ENCODE measurements at places on chromosomes 16 and 17.
A peak's percentile ranks its signal among the peaks of the same experiment; 100 is the strongest.

DNA sequence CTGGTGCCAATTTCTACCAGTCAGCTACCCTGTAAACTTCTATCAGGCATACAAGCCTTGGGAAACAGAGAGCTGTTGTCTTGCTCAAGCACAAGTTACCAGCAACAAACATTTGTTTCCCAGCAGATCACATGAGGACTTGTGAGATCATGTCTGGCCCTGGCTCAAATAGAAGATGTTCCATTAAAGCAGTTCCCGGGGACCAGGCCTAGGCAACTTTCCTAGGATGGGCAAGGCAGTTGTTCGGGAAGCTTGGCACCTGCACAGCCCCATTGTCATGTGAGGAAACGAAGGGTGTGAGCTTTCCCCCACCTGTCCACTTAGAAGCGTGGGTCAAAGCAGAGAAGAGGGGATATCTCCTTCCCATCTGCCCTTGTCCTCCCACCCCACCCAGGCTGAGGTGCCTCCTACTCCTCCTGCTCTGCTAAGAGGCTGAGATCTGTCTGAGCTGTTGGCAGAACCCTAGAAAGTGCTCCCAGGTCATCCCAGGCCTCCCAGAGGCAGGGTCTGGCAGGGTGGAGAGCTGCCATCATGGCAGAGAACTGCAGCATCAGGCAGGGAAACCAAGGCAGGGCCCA is 11.2 kb upstream of the SLC47A2 start:
- DNase-seq = no peak

GRCh38 chr16:50238868-50239301 is 27.5 kb upstream of the ADCY7 start:
- no peak for DNase-seq

GRCh38 chr16:75143941-75144340 is 4.4 kb upstream of the ZFP1 start:
- no peak for DNase-seq

DNA sequence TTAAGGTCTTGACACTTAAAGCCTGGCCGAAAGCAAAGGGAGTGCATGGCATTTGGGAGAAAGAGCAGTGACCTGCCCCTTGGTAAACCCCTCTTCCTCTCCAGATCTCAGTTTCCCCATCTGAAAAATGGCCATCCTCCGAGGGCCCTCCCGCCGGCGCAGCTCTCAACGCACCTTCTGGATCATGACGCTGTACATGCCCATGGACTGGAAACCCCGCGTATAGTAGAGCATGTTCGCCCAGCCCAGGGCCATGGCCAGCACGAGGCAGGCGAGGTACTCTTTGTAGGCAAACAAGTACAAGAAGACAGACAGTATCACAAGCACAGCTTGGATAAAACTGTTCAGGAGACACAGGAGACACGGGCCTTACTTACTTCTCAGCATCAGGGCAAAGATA is 33.6 kb downstream of the TRPV3 start:
- no peak for DNase-seq

DNA sequence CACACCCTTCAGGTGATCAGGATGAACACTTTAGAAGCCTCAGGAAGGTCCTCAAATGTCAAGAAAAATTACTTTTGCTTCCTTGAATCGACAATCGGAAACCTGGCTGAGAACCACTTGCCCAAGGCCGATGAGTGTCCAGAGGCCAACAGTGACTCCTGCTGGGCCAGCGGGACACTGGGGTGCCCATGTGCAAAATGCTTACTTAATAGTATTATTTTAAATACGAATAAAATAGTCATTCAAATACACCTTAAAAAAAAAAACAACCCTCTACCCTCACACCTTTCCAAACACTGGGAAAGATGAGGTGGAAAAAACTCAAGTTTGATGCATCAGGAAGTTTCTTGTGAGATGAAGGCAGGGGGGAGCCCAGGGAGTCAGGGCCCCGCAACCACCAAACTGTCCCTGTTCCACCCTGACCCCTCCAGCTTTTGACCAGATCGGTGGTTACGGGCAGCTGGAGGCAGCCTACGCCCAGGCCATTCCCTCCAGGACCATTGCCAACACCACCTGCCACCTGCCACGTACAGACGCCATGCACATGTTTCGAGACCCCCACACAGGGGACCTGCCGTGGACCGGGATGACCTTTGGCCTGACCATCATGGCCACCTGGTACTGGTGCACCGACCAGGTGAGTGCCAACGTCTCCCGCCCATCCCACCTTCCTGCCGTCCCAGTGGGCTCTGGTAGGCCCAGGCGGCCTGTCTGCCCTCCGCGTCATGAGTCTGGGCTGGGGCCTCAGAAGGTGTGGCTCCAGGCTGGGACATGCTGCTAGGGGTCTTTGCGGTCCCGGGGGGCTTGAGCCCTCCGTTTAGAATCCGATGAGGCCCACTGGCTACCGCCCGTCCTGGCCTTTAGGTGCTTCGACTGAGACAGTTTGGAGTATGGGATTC is 18.9 kb downstream of the SLC5A10 start:
- no peak for DNase-seq

DNA sequence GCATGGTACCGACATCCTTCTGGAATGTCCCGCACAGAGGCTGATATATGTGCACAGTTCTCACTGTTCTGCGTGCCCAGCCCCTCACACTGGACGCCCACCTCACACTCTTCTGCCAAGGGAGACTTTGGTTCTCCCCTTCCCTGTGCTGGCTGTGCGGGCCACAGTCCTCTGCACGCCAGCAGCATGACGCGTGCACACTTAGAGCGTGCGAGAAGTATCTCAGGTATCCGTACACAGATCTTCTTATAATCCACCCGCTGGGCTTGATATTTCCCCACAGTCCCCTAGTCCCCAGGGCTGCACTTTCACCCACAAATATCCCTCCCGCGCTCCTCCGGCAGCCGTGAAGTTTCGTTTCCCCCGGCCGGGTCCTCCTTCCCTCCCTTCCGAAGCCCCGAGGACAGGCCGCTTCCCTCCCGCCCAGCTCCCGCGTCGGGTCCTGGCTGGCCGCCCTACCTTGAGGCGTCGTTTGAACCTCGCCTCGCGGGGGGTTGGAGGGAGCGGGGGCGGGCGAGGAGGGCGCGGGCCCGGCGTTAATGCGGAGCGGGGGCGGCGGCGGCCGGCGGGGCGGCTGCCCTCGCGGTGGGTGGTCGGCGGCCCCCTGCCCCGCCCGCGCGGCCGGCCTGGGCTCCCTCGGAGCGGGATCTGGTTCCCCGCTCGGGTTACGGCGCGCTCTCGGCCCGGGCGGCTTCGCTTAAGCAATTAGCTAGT is 5.0 kb upstream of the FOXF1 start:
- no peak for DNase-seq

GRCh38 chr16:81457326-81458133 is 12.9 kb downstream of the CMIP start:
- DNase-seq = no peak

- no peak for DNase-seq
Measured at GRCh38 chr16:27248036-27248435, 20.5 kb downstream of the NSMCE1 start.

DNA sequence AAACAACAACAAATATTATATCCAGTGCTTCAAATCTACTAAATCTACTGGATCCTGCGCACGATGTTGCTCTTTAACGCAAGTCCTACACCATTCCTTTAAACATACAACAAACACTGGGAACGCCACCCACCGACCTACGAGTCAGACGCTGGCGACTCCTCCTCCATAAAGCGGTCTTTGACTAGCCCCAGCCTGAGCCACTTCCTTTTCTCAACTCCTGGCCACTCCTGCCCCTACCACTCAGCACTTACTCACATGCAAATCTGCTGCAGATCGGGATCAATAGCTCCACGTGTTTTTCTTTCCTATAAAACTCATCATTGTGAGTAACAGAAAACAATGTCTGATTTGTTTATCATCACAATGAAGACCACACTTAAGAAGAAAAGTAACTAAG is 32.8 kb upstream of the MNT start:
- DNase-seq = no peak

- no peak for DNase-seq
Measured at GRCh38 chr16:59385959-59386358, 651.8 kb upstream of the GOT2 start.

- DNase-seq = peak; percentile 31
Measured at GRCh38 chr17:65294181-65294719, 157.1 kb downstream of the RGS9 start.

DNA sequence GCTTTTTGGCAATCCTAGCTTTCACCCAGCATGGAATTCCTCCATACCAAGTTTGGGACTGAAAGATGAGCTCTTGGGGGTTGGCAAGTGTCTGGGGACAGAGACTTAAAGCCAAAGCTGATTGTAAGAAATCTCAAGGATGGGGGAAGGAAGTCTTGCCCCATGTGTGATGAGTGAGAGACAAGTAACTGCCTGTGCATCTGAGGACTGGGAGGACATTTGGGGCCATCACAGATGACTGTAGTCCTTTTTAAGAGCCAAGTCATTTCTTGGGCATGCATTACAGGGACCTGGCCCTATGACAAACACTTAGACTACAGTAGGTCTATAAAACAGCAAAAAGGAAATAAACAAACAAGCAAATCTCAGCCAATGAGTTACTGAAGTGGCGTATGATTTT is 36.3 kb upstream of the CCL2 start:
- DNase-seq = no peak

- no peak for DNase-seq
Measured at GRCh38 chr16:68676113-68676860, 31.2 kb downstream of the CDH3 start.

DNA sequence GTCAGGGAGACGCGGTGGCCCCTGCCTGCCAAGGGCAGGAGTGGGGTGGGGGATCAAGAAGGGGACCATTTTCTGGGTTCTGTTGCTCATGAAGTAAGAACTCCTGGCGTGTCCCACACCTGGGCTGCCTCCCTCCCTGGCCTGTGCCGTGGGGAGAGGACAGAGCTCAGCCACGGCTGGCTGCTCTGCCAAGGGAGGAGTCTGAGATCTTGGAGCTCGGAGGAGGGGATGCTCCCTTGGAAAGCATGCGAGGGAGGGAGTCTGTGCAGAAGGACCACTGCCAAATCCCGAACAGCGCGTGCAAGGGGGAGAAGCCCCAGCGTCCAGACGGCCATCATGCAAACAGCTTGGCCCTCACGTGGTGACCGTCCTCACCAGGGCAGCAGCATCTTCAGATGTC is 64.2 kb upstream of the ZNF469 start:
- DNase-seq = no peak

DNA sequence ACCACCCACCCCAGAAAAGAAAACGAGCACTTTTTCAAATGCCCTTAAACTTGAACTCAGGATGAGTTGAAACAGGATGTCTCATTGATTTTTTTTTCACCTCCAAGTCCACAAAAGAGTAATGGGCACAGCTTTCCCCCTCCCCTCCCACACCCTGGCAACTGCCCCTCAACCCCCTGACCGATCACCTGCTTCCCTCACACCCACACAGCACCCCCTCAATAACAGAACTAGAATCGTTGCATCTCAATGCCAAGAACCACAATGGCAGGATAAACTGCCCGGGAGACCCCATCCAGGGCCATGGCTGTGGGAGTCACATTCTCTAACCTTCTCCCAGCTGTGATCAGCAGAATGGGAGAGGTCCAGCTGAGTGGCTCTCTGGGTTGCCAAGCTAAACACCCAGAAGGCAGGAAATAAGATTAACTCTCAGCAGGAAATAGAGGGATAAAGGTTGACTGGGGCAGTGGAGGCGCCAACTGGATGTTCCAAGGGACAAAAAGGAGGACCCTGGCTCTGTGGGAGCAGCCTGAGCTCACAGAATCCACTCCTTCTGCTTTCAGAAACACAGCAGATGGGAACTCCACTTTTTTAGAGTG is 128.0 kb upstream of the SDK2 start:
- no peak for DNase-seq

- DNase-seq = no peak
Measured at GRCh38 chr16:68740628-68741346, 3.7 kb downstream of the CDH1 start.

DNA sequence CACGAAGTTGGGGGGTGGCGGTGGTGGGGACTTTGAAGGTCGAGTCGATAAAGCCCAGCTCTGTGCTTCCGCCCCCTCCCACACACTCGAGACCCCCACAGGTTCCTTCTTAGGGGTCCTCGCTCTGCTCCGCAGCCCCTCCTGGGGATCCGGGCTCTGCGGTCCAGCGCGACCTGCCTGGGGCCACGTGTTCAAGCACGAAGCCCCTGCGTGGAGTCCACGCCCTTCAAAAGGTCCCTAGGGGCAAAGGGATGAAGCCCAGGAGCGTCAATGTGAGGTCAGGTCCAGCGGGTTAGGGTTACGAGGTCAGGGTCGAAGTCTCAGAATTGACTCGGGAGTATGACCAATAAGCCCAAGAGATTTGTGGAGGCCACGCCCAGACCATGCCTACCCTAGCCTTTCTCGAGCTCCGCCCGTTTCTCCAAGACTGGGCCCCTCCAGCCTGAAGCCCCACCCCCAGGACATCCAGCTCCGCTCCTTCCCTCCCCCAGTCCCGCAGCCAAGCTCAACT is 786 bp upstream of the CACNA1G start:
- peak; percentile 47 for DNase-seq

DNA sequence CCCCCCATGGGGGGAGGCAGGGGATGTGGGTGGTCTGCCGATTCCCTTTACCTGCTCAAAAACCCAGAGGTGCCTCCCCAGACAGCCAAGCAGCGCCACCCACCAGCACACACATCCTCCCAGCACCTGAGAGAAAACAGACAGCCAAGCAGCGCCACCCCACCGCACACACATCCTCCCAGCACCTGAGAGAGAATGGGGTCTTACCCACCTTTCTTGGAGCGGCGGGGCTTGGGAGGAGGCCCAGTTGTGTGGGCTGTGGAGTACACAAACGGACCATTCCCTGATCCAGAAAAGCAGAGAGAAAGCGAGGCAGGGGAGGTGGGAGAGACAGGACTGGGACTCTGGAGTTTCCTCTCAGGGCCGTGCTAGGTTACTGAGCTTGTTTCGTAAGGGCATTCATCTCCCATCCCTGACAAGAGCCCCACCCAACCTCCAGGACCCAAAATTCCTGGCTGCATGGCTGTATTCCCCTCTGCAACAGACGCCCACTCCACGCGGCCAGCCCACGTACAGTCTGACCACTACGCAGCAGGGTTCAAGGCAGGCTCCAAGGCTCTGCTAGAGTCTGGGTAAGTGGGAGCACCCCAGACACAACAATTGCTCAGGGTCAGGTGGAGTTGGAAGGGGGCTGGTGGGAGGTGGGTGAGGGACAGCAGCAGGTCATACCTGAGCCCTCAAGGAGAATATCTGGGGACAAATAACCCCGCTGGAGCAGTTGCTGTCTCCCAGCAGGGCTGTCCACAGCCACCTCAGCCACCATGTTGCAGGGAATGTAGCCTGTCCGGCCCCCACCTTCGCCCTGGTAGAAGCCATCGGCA is 22.3 kb downstream of the TSPOAP1 start:
- no peak for DNase-seq

GRCh38 chr16:19110537-19111360 is 3.0 kb upstream of the ITPRIPL2 start:
- DNase-seq = no peak

Measured in NCI-H2227 treated with DMSO at 0.1 percent for 48 hours (cell line).